ENCODE measurements at places on chromosomes 13 and 19.

DNA sequence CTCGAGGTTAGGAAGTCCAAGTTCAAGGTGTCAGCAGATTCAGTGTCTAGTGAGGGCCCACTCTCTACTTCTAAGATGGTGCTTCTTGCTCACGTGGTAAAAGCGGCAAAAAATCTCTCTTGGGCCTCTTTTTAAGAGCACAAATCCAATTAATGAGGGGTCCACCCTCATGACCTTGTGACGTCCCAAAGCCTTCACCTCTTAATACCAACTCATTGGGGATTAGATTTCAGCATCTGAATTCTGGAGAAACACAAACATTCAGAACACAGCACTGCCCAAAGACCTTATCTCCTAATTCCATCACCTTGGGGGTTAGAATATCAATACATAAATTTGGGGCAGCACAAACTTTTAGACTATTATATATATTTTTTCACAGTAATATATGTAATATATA lies 146.4 kb upstream of the GPC6 start:
- H3K4me1 ChIP-seq: no peaks in the 10 kb centered on the region
- no peaks in the 10 kb centered on the region for H3K36me3 ChIP-seq
- H3K27ac ChIP-seq: no peak overlapping the region
- DNase-seq: no peak
- H3K4me3 ChIP-seq: no peak overlapping the region

DNA sequence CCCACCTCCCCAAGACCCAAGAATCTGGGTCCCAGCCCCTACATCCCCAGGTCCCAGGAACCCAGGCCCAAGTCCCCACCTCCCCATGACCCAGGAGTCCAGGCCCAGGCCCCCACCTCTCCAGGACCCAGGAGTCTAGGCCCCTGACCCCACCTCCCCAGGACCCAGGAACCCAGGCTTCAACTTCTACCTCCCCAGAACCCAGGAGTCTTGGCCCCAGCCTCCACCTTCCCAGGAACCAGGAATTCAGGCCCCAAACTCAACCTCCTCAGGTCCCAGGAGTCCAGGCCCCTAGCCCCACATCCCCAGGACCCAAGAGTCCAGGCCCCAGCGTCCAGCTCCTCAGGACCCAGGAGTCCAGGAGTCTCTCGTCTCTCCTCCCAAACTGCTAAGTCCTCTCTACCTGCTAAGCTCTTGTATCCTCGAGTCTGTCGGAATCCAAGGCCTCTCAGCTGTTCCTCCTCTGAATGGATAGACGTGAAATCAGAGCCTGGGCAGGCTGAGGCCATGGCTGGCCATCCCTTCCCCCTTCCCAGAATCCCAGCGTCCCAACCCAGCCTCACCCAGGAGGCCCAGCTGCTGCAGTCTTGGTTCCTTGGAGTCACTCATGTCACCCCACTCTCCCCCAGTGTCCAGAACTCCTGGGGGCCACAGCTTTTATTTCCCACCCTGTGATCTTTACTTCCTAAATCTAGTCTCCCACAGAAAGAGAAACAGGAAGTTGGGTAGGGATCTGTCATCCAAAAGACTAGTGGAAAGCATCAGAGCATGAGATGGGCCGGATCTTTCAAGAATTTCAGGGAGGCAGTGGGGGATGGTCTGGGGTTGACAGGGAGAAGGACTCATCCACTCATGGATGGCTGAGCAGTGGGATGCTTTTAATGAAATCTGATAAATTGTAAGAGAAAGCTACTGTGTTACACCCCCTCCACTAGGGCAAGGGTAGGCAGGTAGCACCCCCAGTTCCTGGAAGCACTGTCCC lies at the start of gene CD209:
Gene CD209, minus strand, starts transcription at position 632 of the 982 bp plus-strand sequence. Its CDS starts 23 bp downstream, at position 609.
- no peaks in the 10 kb centered on the region for H3K4me1 ChIP-seq
- no peak within 1 kb of the TSS for H3K27ac ChIP-seq
- H3K4me3 ChIP-seq: no peak within 1 kb of the TSS
- no peak for DNase-seq

DNA sequence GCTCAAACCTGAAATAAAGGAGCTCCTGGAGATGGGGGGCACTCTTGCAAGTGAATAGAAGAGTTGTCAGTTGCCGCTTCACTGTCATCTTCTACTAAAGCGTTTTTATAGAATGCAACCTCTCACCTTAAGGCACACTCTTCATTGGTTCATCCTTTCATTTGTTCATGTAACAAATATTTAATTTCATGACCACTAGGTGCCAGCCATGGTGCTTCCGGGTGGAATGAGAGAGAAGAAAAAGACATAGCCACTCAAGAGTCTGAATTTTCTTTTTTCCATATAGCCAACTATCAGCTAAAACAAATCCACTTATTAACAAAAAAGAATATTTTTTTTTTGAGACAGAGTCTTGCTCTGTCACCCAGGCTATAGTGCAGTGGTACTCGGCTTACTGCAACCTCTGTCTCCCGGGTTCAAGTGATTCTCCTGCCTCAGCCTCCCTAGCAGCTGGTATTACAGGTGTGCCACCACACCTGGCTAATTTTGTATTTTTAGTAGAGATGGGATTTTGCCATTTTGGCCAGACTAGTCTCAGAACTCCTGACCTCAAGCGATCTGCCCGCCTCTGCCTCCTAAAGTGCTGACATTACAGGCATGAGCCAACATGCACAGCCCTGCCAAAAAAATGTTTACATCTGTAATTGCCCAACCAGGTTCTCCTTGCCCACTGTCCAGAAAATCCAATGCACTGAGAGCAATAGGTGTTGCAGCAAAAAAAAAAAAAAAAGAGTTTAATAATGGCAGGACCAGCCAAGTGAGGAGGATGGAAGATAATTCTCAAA lies 22.1 kb upstream of the SACS start:
- H3K4me1 ChIP-seq: no peaks in the 10 kb centered on the region
- H3K27me3 ChIP-seq: no peaks in the 10 kb centered on the region
- H3K4me3 ChIP-seq: no peak overlapping the region

GRCh38 chr13:51764184-51765141 lies 39.5 kb downstream of the DHRS12 start:
- peak; percentile 78 for DNase-seq
- H3K4me3 ChIP-seq: no peak overlapping the region
- peaks cover 24% of the 10 kb centered on the region for H3K4me1 ChIP-seq
- peak overlapping the region; percentile 76 for H3K27ac ChIP-seq

- peak overlapping the region; percentile 71 for H3K27ac ChIP-seq
- peak; percentile 69 for DNase-seq
- H3K4me1 ChIP-seq: peaks cover 14% of the 10 kb centered on the region
- peaks cover 4% of the 10 kb centered on the region for H3K36me3 ChIP-seq
- no peaks in the 10 kb centered on the region for H3K27me3 ChIP-seq
Measured at GRCh38 chr19:31350033-31350692, 927 bp upstream of the TSHZ3 start.

DNA sequence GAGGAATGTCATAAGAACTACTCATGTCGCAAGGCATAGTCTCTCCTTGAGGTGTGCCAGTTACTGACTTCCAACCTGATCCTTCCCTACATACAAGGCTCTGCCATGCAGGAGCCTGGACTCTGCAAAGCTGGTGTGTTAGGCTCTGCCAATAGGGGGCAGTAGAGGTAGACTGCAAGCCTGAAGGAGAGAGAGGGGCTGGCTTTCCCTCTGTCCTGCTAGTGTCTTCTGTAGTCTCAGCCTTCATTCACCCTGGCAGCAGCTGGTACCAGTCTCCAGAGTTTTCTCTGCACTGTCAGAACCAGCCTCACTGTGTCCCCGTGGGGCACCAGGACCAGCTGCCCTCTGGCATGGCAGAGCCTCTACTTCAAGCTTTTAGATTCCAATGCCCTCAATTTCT lies 14.5 kb downstream of the SHISA2 start:
- H3K27me3 ChIP-seq: peaks cover 11% of the 10 kb centered on the region
- no peaks in the 10 kb centered on the region for H3K36me3 ChIP-seq
- no peaks in the 10 kb centered on the region for H3K4me1 ChIP-seq
- DNase-seq: no peak
- H3K27ac ChIP-seq: no peak overlapping the region

- H3K4me1 ChIP-seq: no peaks in the 10 kb centered on the region
- H3K4me3 ChIP-seq: no peak overlapping the region
- no peaks in the 10 kb centered on the region for H3K27me3 ChIP-seq
- H3K27ac ChIP-seq: no peak overlapping the region
- H3K36me3 ChIP-seq: peaks cover 56% of the 10 kb centered on the region
- DNase-seq: no peak
Measured at GRCh38 chr13:77184455-77184854, 142.4 kb downstream of the MYCBP2 start.

GRCh38 chr19:38729653-38730469 lies 14.4 kb downstream of the CAPN12 start:
- H3K36me3 ChIP-seq: peaks cover 28% of the 10 kb centered on the region
- H3K4me3 ChIP-seq: no peak overlapping the region
- DNase-seq: peak; percentile 65
- no peaks in the 10 kb centered on the region for H3K27me3 ChIP-seq

GRCh38 chr13:27250833-27251165 lies 559 bp upstream of the RPL21 start:
- no peaks in the 10 kb centered on the region for H3K27me3 ChIP-seq
- H3K4me1 ChIP-seq: peaks cover 24% of the 10 kb centered on the region
- H3K4me3 ChIP-seq: peak overlapping the region; percentile 95
- peak; percentile 36 for DNase-seq

- peaks cover 48% of the 10 kb centered on the region for H3K27me3 ChIP-seq
- H3K27ac ChIP-seq: no peak overlapping the region
- H3K4me1 ChIP-seq: no peaks in the 10 kb centered on the region
- H3K36me3 ChIP-seq: no peaks in the 10 kb centered on the region
Measured at GRCh38 chr19:32038021-32038920, 307.1 kb upstream of the ZNF507 start.

GRCh38 chr19:8038815-8039214 lies 13.7 kb upstream of the CCL25 start:
- DNase-seq: no peak
- no peaks in the 10 kb centered on the region for H3K27me3 ChIP-seq
- H3K4me1 ChIP-seq: no peaks in the 10 kb centered on the region
- no peak overlapping the region for H3K4me3 ChIP-seq
- H3K36me3 ChIP-seq: no peaks in the 10 kb centered on the region

GRCh38 chr19:3163943-3164342 lies 14.6 kb upstream of the S1PR4 start:
- no peaks in the 10 kb centered on the region for H3K36me3 ChIP-seq
- H3K27ac ChIP-seq: no peak overlapping the region
- no peak for DNase-seq
- no peak overlapping the region for H3K4me3 ChIP-seq

DNA sequence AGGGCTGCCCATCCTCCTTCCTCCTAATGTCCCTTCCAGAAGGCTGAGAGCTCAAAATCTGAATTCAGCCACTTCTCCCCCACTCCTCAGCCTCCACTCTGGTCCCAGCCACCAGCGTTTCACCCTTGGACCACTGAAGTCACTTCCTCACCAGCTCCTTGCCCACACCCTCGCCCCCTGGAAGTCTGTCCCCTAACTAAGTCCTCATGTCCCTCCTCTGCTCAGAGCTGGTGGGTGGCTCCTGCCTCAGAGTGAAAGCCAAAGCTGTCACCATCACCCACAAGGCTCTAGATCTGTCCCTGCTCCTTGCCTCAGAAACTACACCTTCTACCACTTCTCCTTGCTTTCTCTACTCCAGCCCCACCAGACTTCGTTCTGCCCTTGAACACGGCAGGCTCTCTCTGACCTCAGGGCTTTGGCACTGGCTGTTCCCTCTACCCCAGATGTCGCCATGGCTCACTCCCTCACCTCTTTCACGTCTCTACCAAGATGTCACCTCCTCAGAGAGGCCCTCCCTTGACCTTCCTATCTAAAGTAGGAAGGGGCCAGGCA lies 1.7 kb downstream of the ERCC1 start:
- H3K4me3 ChIP-seq: peak overlapping the region; percentile 84
- H3K27ac ChIP-seq: no peak overlapping the region
- no peak for DNase-seq
- H3K36me3 ChIP-seq: peaks cover 12% of the 10 kb centered on the region

DNA sequence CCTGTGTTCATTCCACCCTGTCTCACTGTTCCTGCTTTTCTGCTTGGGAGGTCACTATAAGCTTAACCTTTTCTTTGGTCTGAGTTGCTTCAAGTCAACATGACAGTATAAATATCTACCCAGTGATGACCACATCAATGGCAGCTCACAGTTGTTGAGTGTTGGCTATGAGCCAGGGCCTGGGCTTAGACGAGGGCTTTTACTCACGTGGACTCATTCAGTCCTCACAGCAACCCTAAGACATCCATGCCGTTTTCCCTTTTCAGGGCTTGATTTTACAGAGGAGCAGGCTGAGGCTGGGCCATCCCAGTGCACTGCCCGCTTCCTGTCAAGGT lies 10.2 kb upstream of the CCDC97 start:
- peak; percentile 86 for DNase-seq
- H3K27ac ChIP-seq: peak overlapping the region; percentile 88
- peaks cover 26% of the 10 kb centered on the region for H3K4me1 ChIP-seq

GRCh38 chr19:30340771-30341561 lies 31.2 kb upstream of the ZNF536 start:
- no peaks in the 10 kb centered on the region for H3K36me3 ChIP-seq
- H3K4me1 ChIP-seq: peaks cover 9% of the 10 kb centered on the region
- peak; percentile 4 for DNase-seq
- no peaks in the 10 kb centered on the region for H3K27me3 ChIP-seq
- H3K4me3 ChIP-seq: no peak overlapping the region

DNA sequence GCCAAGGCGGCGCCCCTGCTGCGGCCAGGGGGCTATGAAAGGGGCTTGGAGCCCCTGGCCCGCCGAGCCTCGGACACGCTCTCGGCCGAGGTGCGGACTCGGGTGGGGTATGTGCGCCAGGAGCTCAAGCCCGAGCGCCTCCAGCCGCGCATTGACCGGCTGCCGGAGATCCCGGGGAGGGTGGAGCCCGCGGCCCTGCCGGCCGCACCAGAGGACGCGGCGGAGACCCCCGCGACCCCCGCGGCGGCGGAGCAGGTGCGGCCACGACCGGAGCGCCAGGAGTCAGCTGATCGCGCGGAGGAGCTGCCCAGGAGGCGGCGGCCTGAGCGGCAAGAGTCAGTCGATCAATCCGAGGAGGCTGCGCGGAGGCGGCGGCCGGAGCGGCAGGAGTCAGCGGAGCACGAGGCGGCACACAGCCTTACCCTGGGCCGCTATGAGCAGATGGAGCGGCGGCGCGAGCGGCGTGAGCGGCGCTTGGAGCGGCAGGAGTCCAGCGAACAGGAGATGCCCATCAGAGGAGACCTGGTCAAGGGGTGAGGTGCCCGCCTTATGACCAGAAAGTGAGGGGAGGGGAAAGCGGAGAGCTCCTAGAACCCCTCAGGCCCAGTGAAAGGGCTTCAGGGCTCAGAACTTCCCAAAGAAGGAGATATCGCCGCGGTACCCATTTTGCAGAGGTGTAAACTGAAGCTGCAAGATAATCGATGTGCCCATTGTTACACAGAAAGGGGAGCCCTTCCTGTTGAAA lies 8.8 kb upstream of the SHKBP1 start:
- no peaks in the 10 kb centered on the region for H3K4me1 ChIP-seq
- H3K36me3 ChIP-seq: no peaks in the 10 kb centered on the region
- 0 out of 2 replicates have a peak, but pooled peaks cover 3% of the 10 kb centered on the region for H3K27me3 ChIP-seq
- DNase-seq: peak; percentile 35

GRCh38 chr13:80132741-80133601 lies 208.0 kb downstream of the SPRY2 start:
- H3K4me1 ChIP-seq: peaks cover 27% of the 10 kb centered on the region
- peak; percentile 67 for DNase-seq
- H3K27me3 ChIP-seq: no peaks in the 10 kb centered on the region
- peak overlapping the region; percentile 66 for H3K4me3 ChIP-seq
- peak overlapping the region; percentile 50 for H3K27ac ChIP-seq

GRCh38 chr13:114065141-114065925 lies 67.1 kb downstream of the RASA3 start:
- H3K4me1 ChIP-seq: peaks cover 63% of the 10 kb centered on the region
- no peaks in the 10 kb centered on the region for H3K27me3 ChIP-seq
- H3K27ac ChIP-seq: peak overlapping the region; percentile 100
- DNase-seq: peak; percentile 99
- H3K4me3 ChIP-seq: peak overlapping the region; percentile 66
